Activated CD4-positive, alpha-beta memory T cell treated with anti-CD3 and anti-CD28 coated beads, Interleukin-2, amount 10 ng/mL, durations not matched to agents 7 days and 5 days (primary cell): ENCODE measurements at places on chromosomes 5 and 9.

DNA sequence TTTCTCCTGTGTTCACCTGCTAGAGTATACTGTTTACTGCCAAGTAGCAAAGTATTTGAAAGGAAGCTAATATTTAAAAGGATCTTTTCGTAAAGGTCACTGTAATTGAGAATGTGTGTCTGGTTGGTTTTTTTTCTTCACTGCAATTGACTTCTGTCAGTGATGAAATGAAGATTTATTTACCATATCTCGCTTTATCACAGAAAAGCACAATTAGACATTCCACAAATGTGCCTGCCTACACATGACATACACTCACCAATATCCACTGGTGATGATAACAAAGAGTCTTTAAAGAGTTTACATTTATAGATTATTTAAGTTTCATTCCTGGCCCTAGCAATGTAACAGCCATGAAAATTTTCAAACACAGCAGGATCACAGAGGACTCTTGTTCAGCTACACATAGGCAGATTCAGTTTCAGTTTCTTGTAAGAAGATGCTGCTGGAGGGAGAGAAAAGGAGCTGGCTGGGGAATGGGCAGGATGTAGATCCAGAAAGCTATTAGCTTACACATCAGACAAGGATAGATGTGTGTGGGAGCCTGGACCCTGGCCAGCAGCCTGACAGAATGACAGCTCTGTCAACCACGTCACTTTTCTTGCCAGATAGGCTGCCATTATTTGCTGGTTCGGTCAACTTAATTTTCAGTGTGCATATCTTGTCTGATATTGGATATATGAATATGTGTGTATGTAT, 104.0 kb downstream of the GDNF start:
- no peak for DNase-seq
- H3K36me3 ChIP-seq: peaks cover 16% of the 10 kb centered on the region
- H3K27ac ChIP-seq: no peak overlapping the region
- H3K4me1 ChIP-seq: peaks cover 28% of the 10 kb centered on the region
- H3K27me3 ChIP-seq: no peaks in the 10 kb centered on the region

DNA sequence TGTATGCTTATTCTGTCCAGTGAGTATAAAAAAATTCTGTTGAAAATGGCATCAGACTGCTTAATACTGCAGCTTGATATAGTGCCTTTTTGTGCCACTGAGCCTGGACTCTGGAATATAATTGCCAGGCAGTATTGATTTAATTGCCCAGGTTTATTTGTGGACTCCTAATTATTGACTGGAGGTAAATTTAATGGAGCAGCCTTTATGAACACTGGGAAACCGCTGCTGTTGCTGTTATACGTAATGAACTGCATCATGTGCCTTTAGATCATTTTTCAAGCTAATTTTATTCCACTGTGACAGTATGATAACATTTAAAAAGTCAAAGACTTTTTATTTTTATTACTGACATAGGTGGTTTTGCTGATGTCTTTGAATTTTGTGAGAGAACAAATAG, 90.2 kb upstream of the SH3GL2 start:
- no peaks in the 10 kb centered on the region for H3K36me3 ChIP-seq
- no peak overlapping the region for H3K4me3 ChIP-seq
- H3K27me3 ChIP-seq: no peaks in the 10 kb centered on the region
- no peak overlapping the region for H3K27ac ChIP-seq
- H3K4me1 ChIP-seq: no peaks in the 10 kb centered on the region

- no peak for DNase-seq
- peak overlapping the region; percentile 44 for H3K27ac ChIP-seq
- H3K27me3 ChIP-seq: no peaks in the 10 kb centered on the region
- peaks cover 31% of the 10 kb centered on the region for H3K4me1 ChIP-seq
- H3K36me3 ChIP-seq: peaks cover 22% of the 10 kb centered on the region
Observed at GRCh38 chr9:75184471-75184870, 96.2 kb downstream of the OSTF1 start.

DNA sequence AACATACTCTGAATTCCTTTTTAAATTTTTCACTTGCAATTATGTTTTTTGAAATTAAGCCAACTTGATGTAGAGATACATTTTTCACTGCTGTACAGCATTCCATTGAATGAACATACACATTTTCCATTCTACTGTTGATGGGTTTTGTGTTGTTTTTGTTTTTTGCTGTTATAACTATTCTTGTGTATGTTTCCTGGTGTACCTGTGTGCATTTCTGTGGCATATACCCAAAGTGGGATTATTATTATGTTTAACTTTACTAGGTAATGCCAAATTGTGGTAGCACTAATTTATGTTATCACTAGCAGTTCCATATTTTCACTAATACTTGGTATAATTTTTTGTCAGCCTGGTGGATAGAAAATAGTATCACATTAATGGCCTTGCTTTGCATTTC, 2.7 kb downstream of the RFESD start:
- no peaks in the 10 kb centered on the region for H3K27me3 ChIP-seq
- no peak for DNase-seq
- H3K36me3 ChIP-seq: peaks cover 8% of the 10 kb centered on the region
- no peak overlapping the region for H3K27ac ChIP-seq

DNA sequence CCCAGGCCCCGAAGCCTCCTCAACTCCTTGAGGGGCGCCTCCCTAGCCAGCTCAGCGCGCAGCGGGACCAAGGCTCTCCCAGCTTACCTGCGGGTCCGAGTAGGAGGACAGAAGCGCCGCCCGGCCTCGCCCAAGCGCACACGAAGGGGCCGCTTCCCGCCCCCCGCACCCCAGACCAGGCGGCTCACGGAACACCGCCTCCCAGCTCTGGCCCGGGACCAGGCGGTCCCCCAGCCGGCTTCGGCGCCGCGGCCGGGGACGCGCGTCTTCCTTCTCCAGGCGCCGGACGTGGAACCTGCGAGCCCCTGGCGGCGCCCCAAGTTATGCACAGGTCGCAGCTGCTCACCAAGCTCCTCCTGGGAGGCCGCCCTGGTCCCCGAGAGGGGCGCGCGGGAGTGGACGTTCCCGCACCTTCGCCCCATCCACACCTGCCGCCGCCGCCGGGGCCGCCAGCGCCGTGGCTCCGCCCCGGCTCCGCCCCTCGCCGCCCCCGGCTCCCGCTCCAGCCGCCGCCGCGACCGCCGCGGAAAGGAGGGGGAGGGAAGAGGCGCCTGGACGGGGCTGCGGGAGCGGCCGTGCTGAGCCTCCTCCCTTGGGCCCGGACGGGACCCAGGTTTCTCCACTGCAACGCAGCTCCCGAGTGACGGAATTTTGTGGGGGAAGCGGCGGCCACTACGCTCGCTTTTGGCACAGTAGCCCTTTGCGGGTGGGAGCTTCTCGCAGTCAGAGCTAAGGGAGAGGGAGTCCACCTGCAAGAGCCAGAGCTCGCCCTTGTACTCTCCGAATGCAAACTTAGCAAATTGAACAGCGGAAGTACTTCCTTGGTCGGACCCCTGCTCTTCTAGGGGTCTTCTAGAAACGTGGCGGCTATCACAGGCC, 77.5 kb upstream of the IFNE start:
- peaks cover 10% of the 10 kb centered on the region for H3K4me1 ChIP-seq
- DNase-seq: peak; percentile 47
- H3K27me3 ChIP-seq: peaks cover 59% of the 10 kb centered on the region
- no peak overlapping the region for H3K27ac ChIP-seq
- peak overlapping the region; percentile 83 for H3K4me3 ChIP-seq

DNA sequence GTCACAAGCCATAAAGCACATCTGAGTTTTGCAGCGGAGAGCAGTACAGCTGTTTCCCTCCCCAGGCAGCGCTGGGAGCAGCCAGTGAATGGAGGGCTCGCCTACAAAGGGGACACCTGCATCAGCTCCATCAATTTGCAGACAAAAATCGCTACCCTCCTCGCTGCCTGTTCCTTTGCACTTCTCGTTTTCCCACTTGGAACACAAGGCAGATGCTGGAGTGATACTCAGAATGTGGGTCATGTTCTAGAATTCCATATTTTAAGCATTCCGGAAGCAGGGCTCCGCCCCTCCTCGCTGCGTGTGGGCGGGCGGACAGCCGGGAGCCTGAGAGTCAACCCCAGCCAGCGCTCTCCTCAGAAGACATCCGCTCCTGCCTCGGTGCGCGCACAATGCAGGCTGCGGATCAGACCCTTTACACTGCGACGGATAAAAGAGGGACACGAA, 92.1 kb downstream of the LMNB1 start:
- H3K4me1 ChIP-seq: peaks cover 8% of the 10 kb centered on the region
- H3K4me3 ChIP-seq: peak overlapping the region; percentile 42
- peaks cover 10% of the 10 kb centered on the region for H3K36me3 ChIP-seq
- no peak for DNase-seq

DNA sequence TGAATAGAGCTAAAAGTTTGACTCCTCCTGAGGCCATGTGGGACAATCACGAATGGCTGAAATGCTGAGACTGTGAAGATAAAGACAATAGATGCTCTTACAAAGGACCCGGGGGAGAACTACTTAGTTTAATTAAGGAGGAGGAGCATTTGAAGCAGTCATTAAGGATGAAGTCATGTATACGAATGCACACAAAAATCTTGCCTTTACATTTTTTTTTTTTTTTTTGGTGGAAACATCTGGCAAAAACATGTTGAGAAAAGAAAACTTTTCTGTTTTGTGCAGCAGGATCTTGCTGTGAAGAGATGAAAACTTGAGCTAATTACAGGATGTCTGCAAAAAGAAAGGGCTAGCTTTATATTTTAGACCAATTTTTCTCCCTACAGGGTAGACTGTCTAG, 42.3 kb upstream of the NR3C1 start:
- DNase-seq: no peak
- H3K36me3 ChIP-seq: no peaks in the 10 kb centered on the region
- H3K27ac ChIP-seq: no peak overlapping the region
- peaks cover 18% of the 10 kb centered on the region for H3K4me1 ChIP-seq
- no peak overlapping the region for H3K4me3 ChIP-seq
